ENCODE measurements at places on chromosomes 2 and 18.

GRCh38 chr2:63048367-63049171, 2.1 kb upstream of the OTX1 start:
- peak; percentile 41 for DNase-seq

DNA sequence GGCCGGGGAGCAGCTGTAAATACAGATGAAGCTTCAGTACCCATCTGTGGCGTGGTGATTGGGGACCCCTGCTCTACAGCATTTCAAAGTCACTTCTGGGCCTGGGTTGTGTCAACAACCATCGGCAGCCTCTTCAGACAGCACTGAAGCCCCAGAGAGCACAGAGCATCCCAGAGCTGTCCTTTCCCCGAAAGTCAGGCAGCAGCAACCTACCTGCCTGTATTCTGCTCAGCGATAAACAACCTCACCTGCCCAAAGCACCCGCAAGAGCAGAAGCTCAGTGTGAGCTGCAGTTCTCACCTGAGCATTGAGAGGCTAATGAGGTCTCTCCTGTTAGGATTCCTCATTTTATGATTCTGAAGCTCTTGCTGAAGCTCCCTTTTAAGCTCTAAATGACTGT, 19.3 kb downstream of the TRABD2A start:
- DNase-seq: no peak

GRCh38 chr2:152223977-152224376, 48.4 kb upstream of the STAM2 start:
- no peak for DNase-seq

DNA sequence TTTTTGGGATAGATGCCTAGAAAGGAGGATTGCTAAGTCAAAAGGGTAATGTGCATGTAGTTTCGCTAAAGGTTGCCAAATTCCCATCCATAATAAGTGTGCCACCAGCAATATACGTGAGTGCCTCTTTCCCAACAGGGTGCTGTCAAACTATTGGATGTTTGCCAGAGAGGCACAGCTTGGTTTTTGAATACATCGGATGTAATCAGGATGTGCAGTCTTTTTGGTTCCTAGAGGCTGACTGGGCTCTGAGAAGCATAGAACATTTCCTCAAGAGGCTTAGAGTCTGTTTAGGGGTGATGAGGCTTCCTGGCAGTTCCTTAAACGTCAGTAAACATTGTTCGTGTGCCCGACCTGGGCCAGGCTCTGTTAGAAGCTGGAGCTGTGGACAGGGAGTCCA, 28.0 kb downstream of the AGAP1 start:
- DNase-seq: peak; percentile 2

DNA sequence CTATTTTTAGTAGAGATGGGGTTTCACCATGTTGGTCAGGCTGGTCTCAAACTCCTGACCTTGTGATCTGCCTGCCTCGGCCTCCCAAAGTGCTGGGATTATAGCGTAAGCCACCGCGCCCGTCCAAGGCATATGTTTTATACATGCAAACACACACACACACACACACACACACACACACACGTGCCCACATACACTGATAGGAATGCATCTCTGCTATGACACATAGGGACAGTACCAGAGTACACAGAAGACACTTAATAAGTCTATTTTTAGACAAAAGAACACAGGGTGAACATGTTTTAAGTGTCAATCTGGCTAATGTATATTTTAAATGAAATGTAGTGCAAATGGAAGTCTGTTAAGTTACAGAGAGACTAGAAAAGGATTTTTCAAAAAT, 10.7 kb upstream of the RNF103 start:
- DNase-seq: no peak

- no peak for DNase-seq
Observed at GRCh38 chr2:112841295-112842044, 4.9 kb upstream of the IL1B start.

DNA sequence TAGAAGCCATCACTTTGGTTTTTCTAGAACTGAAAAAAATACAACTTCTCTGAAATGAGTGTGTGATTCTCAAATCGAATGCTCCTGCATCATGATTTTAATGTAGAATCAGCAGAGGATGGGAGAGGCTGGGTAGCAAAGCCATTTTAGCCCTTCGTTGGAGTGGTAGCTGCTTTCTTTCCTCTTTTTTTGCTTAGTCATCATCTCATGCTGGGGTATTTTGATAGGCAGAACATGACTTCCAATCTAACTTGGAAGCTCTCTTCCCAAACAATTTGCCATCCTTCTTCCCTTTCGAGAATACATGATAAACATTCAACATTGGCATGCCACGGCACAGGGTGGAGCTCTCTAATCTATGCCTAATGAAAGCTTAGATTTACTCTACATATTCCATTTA, 311.2 kb upstream of the LRATD1 start:
- no peak for DNase-seq

DNA sequence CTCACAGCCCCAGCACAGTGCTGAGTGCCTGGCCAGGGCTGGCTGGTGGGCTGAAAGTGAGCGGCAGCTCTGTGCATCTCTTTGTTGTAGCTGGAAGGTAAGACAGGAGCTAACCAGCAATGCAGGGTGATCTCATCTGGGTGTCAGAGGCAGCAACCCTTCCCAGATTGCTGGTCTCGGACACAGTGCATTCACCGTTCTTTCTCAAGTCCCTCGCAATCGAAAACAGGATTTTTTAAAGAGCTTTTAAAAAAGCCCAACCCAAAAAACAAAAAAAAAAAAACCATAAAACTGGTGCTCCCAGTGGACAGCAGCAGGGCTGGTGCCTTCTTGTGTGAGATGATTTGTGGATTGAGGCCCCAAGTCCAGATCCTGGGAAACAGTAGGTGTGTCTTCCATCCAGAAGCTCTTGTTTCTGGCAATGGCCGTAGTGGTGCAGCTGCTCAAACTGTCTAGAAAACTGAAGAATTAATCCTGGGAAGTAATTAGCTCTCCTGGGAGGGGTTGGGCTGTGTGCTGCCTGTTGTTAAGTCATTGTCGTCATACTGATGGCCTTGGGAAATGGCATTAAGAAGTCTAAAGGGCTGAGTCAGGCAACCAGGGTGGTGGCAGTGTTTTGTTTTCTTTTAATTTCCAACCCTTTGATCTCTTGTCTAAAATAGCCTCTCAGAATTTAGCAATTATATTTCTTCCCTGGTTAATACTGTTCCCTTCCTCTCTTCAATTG, 156.7 kb downstream of the KLHL29 start:
- DNase-seq: peak; percentile 81

DNA sequence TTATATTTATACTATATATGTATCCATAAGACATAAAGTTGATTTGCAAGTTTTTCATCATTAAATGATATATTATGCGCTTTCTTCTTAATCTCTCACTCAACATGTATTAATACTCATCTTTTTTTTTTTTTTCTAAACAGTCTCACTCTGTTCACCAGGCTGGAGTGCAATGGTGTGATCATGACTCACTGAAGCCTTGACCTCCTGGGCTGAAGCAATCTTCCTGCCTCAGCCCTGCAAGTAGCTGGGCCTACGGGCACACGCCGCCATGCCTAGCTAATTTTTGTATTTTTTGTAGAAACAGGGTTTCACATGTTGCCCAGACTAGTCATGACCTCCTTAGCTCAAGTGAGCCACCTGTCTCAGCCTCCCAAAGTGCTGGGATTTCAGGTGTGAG, 51.4 kb upstream of the MAP4K3 start:
- no peak for DNase-seq

DNA sequence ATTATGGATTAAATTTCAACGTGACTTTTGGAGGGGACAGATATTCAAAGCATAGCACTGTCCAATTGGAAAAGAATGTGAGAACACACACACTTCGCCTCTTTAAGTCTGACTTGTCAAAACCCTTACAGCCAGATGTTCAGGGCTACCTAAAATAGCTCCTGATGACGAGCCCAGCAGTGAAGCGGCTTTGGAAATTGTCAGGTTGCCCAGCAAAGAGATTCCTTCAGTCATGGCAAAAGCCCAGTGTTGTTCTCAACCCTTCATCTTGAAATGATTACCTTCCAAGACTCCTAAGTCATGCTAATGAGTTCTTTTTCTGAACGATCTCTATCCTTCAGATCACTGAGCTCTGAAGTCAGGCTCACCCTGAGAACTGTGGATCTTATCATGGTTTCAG, 436.6 kb downstream of the LRATD1 start:
- DNase-seq: no peak
